Non-pigmented ciliary epithelial cell (primary cell): ENCODE measurements at places on chromosomes 4 and X.

GRCh38 chrX:154728431-154729190, 22.3 kb downstream of the GAB3 start:
- DNase-seq, result no peak

- DNase-seq, result no peak
Observed at GRCh38 chr4:107380836-107381438, 339.1 kb downstream of the PAPSS1 start.

GRCh38 chr4:181897935-181898334, 345.3 kb upstream of the TENM3 start:
- DNase-seq, result no peak

GRCh38 chrX:53435997-53436396, 1.8 kb upstream of the HSD17B10 start:
- no peak for DNase-seq

- DNase-seq, result peak; percentile 95
Observed at GRCh38 chr4:128600996-128601871, 208.3 kb upstream of the JADE1 start.

- no peak for DNase-seq
Observed at GRCh38 chr4:91108751-91109150, 981.6 kb downstream of the CCSER1 start.

DNA sequence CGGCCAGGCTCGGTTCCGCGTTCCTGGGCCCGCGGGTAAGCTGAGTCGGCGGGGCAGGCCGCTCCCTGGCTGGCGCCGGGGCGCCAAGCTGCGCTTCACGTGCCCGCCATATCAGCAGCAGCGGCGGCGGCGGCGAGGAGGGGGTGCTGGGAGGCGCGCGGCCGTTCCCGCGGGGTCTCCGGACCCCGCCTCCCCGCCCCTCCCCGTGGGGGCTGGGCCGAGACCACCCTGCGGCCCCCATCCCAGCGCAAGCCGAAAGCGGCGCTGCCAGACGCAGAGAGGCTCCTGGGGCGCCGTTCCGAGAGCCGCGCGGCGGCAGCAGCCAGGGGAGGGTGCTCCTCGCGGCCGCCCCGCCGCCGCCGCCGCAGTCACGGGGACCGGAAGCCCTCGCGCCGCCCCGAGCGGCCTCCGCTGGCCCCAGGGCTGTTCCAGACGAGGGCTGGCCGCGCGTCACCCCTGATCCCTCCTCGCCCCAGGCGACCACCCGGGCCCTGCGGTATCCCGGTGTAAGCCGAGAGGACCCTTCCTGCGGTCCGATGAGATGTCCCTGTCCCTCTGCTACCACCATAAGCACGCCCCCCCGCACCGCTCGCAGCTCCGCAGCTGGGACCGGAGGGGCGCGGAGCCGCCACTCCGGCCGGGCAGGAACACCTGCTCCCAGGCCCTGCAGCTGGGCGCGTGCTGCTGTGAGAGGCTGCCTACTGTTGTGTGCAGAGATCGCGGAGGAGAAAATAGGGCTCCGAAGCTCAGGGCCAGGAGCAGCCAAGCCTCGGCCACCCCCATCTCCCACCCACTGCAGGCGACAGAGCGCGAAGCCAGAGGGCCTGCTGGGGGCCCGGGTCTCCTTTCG, 7.5 kb upstream of the BCOR start:
- DNase-seq, result no peak

DNA sequence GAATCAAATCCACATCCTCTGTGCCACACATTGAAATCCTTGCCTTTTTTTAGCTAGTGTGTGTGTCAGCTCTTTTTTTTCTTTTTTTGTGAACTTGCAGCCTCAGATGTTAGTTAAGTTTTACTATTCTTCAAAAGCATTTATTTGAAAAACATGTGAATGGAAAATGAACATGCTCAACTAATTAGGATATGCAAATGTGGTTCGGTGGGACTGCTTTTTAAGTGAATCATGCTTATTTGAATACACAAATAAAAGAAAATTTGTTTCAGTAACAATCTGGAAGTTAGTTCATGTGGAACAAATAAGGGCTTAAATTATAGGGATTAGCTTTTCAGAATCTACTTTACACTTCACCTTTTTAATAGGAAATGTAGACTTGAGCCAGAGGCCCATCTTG, 751.5 kb upstream of the FAM241A start:
- DNase-seq, result no peak

DNA sequence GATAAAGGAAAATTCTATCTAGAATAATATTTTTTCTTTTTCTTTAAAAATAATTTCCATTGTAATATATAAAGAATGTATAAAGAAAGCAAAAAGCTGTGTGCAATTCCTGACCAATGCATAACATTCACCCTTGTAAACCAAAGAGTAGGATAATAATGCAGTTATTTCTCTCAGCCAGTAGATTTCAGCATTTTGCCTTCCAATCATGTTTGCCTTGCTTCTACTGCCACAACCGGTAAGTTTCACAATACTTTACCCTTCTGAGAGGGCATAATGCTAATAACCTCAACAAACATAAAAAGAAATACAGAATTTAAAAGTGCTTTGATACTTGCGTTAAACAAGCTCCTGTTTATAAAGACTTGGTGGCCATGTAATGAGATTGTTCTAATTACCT, 59.9 kb downstream of the CHIC2 start:
- DNase-seq, result no peak
